ENCODE measurements at places on chromosomes 4 and X.
A peak's percentile ranks its signal among the peaks of the same experiment; 100 is the strongest.

DNA sequence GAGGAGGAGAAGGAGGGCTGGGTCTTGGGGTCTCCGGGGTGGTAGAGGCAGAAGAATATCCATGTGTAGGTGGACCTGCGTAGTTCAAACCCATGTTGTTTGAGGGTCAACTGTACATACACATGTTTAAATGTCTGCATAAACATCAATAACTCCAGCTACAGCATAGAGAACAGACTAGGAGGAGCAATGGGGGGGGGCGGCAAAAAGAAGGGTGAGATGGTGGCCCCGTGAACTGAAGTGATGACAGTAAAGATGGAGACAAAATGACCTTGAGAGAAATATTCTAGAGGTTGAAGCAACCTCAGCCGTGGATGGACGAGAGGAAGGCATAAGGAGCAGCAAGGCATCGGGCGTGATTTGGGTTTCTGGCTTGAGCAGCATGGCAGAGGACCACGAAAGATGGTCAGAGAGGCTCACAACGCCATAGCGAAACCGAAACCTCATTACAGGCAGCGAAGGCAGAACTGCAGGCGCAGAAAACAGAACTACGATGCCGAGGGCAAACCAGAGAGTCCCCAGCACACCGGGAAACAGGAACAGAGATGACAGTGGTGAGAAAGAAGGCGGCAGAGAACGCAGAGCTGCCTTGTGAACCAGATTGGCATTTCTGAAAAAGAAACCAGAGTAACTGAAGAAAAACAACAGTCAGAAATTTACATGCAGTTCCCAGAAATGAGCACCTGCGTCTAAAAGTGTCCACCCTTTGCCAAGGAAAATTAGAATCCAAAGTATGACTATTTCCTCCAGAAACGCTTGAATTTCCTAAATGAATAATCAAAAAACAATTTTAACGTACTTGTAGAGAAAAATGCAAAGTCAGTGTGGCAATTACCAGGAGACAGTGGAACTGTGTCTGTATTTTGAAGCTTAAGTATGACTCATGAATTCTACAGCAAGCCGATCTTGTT, 50.3 kb upstream of the ENPP6 start:
- H3K27me3 ChIP-seq = no peaks in the 10 kb centered on the region
- H3K4me3 ChIP-seq = peak overlapping the region; percentile 38
- H3K4me1 ChIP-seq = peaks cover 22% of the 10 kb centered on the region
- H3K36me3 ChIP-seq = no peaks in the 10 kb centered on the region
- peak; percentile 90 for DNase-seq

GRCh38 chrX:29461039-29461438, 754.3 kb upstream of the MAGEB2 start:
- DNase-seq = no peak
- H3K4me1 ChIP-seq = no peaks in the 10 kb centered on the region
- H3K27me3 ChIP-seq = no peaks in the 10 kb centered on the region
- H3K27ac ChIP-seq = no peak overlapping the region
- no peak overlapping the region for H3K4me3 ChIP-seq

DNA sequence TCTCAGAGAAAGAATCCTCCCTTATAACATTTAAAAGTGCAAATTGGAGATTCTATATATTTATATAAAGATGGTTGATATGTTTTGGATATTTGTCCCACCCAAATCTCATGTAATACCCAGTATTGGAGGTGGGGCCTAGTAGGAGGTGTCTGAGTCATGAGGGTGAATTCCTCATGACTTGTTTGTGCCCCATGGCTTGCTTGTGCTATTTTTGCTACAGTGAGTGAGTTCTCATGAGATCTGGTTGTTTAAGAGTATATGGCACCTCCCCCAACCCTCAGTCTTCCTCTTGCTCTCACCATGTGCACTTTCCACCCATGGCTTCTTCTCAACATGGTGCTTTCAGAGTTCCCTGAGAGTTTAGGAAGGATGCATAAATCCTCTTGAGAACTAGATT, 9.5 kb upstream of the ANKRD50 start:
- no peak overlapping the region for H3K27ac ChIP-seq
- no peaks in the 10 kb centered on the region for H3K27me3 ChIP-seq
- no peaks in the 10 kb centered on the region for H3K4me1 ChIP-seq
- no peak overlapping the region for H3K4me3 ChIP-seq

- DNase-seq = no peak
- no peaks in the 10 kb centered on the region for H3K27me3 ChIP-seq
- no peak overlapping the region for H3K4me3 ChIP-seq
- peaks cover 5% of the 10 kb centered on the region for H3K4me1 ChIP-seq
These were observed 13.0 kb downstream of the TRAPPC2 start for GRCh38 chrX:13721371-13721770.

GRCh38 chrX:116436358-116436816, at the start of gene SLC6A14:
TSS of gene SLC6A14 (plus strand) at chrX:116436606. CDS start at chrX:116436710, 104 bp downstream.
- no peaks in the 10 kb centered on the region for H3K36me3 ChIP-seq
- H3K27me3 ChIP-seq = no peaks in the 10 kb centered on the region
- H3K27ac ChIP-seq = no peak within 1 kb of the TSS
- no peaks in the 10 kb centered on the region for H3K4me1 ChIP-seq

GRCh38 chr4:82865592-82865991, 25.4 kb downstream of the SEC31A start:
- no peaks in the 10 kb centered on the region for H3K27me3 ChIP-seq
- H3K4me3 ChIP-seq = no peak overlapping the region
- peaks cover 7% of the 10 kb centered on the region for H3K4me1 ChIP-seq
- peak; percentile 91 for DNase-seq

- no peak for DNase-seq
- no peaks in the 10 kb centered on the region for H3K27me3 ChIP-seq
- no peak overlapping the region for H3K27ac ChIP-seq
- H3K4me3 ChIP-seq = no peak overlapping the region
- peaks cover 3% of the 10 kb centered on the region for H3K36me3 ChIP-seq
These were observed 18.6 kb upstream of the SEPSECS start for GRCh38 chr4:25178838-25179261.

- H3K4me1 ChIP-seq = no peaks in the 10 kb centered on the region
- H3K27me3 ChIP-seq = no peaks in the 10 kb centered on the region
- no peak for DNase-seq
- H3K36me3 ChIP-seq = no peaks in the 10 kb centered on the region
These were observed 35.7 kb upstream of the ADAM29 start for GRCh38 chr4:174882317-174882992.

DNA sequence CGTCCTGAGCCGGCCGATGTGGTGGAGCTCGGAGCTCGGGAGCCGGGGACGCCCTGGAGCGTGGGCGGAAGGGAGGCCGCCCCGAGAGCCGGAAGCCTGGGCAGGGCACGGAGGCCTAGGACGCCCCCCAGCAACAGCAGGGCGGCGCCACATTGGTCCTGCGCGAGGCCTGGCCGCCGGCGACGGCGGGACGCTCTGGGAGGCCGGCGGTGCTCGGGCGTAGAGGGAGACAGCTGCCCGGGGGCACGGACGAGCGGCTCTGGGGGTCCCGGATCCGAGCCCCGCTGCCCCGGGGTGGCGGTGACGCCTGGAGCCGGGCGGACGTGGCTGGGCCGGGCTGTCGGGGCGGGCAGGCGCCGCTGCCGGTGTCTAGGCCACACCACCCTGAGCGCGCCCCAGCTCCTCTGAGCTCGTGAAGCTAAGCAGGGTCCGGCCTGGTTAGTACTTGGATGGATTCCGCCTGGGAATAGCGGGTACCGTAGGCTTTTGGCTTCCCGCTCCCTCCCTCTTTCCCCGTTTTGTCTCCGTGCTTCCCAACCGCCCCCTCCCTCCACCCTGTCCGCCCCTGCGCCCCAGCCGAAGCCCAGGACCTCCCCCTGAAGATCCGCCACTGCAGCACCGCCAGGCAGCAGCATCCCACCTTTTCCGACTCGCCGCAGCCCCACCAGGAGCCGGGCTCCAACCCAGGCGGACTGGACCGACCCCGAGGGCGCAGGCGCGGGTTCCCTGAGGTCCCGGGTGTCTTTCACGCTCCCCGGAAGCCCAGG, 12.1 kb downstream of the FRG2 start:
- no peaks in the 10 kb centered on the region for H3K36me3 ChIP-seq
- H3K27me3 ChIP-seq = peaks cover 37% of the 10 kb centered on the region
- no peak for DNase-seq
- H3K27ac ChIP-seq = no peak overlapping the region
- no peak overlapping the region for H3K4me3 ChIP-seq
- no peaks in the 10 kb centered on the region for H3K4me1 ChIP-seq

DNA sequence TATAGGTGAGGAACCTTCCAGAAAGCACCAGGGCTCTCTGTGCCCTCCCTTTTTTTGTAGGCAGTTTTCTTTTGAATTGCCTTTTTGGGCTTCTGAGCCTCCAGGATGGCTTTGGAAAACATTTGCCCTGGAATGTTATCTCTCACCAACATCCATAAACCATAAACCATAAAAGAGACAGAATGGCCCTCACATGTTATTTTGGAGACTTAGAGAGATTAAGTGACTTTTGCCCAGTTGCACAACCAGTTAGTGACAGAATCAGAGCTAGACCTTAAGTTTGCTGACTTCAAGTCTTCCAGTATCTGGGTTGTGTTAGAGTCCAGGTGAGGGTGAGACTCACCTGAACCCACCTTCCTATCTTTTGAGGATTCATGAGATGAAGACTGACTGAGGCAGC, 153.0 kb upstream of the STX18 start:
- no peaks in the 10 kb centered on the region for H3K36me3 ChIP-seq
- DNase-seq = no peak
- no peak overlapping the region for H3K4me3 ChIP-seq

- H3K27me3 ChIP-seq = peaks cover 23% of the 10 kb centered on the region
- no peaks in the 10 kb centered on the region for H3K4me1 ChIP-seq
- H3K27ac ChIP-seq = no peak overlapping the region
- H3K36me3 ChIP-seq = peaks cover 22% of the 10 kb centered on the region
These were observed 1.5 kb downstream of the SRPK3 start for GRCh38 chrX:153782313-153782712.

DNA sequence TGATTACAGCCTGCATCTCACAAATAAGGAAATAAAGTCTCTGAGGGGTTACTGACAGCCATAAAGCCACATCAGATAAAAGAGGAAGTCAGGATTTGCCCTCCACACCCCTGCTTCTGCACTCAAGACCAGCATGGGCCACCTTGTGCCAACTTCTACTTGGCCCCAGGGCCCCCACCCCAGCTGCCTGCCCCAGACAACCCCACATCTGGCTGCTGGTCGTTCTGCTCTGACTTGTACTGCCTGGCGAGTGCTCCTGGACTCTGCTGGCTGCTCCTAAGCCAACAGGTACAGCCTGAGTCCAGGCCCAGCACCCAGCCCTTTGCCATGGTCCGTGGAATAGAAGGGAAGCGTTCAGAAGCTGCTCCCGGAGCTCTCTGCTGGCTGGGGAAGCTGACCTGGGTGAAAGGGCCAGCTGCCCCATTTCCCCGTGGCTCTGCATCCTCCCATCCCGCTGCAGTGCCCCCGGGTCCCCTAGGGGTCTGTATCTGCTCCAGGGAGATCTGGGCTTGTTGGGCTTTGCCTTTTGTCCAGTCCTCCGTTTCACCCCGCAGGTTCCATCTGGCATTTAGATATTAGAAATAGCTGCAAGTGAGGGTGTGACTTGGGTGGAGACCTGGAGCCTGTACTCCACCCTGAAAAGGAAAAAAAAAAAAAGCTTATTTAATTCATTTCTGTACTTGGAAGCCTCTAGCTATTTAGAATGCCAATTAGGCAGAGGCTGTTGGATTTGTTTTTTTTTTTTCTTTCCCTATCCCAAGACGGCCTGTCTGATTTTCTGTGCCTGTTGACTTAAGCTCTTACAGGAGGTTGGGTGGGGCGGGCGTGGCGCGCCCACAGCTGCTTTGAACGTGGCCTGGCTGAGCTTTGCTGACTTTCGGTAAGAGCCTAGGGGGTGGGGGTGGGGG, 194.7 kb downstream of the PTTG2 start:
- H3K4me3 ChIP-seq = no peak overlapping the region
- no peaks in the 10 kb centered on the region for H3K27me3 ChIP-seq
- H3K36me3 ChIP-seq = no peaks in the 10 kb centered on the region
- peaks cover 62% of the 10 kb centered on the region for H3K4me1 ChIP-seq
- peak overlapping the region; percentile 62 for H3K27ac ChIP-seq

DNA sequence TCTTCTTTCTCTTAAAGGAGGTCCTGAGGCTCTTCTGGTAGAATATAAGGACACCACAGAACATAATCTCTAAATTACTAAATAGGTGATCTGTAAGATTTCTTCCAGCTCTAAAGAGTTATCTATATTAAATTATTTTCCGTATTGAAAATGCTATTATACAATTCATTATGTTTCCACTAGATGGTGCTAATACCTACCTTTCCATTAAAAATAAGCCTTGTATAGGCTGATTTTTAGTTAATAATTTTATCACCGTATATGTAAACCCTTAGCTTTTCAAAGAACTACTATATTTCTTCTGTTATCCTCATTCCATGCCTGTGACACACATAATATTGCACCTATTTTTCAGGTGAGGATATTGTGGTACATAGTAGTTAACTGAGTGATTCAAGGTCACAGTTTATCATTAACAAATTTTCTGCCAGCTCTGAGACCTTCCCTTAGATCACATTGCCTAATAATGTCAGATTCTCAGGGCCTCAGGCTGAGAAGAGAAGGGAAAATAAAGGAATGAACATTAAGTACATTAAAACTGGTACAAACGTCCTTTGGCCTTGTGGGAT, 138.8 kb downstream of the TEX11 start:
- no peaks in the 10 kb centered on the region for H3K4me1 ChIP-seq
- no peak overlapping the region for H3K27ac ChIP-seq
- no peaks in the 10 kb centered on the region for H3K27me3 ChIP-seq
- DNase-seq = no peak
